Stimulated activated memory B cell treated with anti-CD40 and anti-IgM and Interleukin-4, amounts not matched to agents 10 μg/mL and 1 μg/mL and 100 μg/mL, for 72 hours (primary cell): ENCODE measurements at places on chromosomes 1 and 21.

GRCh38 chr21:14758849-14759248 lies 212.7 kb upstream of the SAMSN1 start:
- no peak for ATAC-seq

- ATAC-seq: no peak
Measured at GRCh38 chr1:86756062-86756406, 51.7 kb downstream of the SH3GLB1 start.

DNA sequence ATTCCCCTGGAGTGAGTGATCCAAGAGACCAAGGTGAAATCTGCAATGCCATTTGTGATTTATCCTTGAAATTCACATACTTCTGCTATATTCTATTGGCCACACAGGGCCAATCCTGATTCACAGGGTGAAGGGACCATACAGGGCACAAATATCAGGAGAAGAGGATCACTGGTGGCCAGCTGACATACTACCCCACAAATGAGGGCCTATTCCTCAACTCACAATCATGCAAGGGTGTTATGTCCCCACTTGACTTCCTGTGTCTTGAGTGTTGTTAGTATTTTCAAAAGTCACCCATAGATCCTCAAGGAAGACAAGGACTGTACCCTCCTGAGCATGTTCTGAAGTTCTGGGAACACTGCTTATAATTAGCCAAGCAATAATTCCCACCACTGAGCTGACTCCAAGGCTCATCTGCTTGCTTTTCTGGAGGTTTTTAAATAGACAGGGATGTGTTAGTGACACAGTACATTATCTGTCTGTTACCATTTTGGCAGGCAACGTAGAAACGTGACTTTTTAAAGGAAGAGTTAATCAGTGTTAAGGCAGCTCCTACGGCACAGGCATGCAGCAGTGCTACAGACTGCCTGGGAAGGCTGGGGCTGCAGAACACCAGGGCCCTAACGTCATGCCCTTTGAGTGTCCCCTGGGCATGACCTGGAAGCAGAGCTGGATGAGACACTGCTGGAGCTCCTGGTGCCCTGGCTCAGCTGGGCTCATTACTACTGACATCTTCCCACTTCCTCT lies 137.4 kb downstream of the FAM78B start:
- ATAC-seq: no peak

DNA sequence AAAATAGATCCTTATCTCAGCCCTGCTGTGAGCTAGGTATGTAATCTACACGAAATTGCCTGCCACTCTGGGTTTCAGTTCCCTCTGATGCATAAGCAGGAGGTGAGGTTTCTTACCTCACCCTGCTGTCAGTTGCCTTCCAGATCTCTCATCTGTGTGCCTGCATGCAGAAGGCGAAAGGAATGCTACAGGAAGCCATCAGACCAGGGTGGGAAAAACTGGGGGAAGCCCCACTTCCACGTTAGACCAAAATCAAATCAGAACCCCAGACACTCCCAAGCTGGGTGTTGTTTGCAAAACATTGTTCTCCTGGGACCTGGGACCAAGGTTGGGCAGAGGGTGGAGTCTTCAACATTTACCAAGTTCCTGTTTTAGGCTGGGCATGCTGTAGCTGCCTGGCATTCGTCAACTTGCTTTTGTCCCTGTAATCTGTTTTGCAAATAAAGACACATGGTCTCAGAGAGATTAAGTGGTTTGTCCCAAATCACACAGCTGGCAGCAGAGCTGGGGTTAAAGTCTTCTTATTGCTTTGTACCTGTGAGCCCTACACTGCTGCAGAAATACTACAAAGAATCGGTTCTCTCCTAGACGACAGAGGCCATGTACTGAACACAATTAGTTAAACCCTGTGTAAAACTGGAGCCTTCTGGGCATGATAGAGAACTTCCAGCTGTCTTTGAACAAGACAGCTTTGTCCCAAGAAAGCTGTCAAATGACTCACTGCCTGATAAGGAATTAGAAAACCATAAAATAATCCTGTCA lies 389.7 kb upstream of the RUNX1 start:
- peak; percentile 98 for ATAC-seq

- no peak for ATAC-seq
Measured at GRCh38 chr1:53967409-53968124, 21.4 kb downstream of the LRRC42 start.

DNA sequence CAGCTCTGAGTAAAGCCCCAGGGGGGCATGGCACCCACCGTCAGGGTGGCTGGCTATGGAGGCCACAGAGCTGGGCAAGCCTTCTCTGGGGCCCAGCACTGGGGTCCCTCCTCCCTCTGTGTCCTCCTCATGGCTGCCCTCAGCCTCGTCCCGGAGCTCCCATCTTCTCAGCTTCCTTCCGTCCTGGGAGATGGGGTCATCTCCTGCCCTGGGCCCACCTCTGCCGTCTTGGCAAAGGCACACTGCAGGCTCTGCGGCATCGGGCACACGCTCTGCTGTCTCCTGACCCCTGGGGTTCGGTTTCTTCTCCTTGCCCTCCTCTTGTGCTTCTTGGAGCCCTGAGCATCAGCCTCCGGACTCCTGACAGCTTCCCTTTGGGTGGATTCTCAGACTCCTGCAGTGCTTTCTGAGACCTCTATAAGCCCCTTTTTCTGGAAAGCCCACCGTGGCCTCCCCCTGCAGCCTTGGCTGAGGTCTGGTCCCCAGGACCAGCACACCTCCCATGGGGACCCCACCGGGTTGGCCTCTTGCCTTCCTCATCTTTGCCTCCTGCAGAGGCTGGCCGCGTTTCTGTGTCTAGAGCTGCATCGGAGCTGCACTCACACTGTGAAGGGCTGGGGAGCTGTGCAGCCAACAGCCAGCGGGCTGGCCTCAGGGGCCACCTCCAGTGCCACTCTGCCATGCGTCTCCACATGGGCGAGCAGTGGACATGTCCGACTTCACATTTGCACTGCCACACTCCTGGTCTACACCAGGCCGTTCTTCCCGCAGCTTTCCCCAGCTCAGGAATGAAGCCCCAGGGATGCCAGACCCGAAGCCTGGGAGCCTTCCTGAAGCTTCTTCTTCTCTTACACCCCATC lies 11.6 kb downstream of the UMODL1 start:
- ATAC-seq: no peak

- ATAC-seq: no peak
Measured at GRCh38 chr1:208511242-208511860, 267.2 kb upstream of the PLXNA2 start.

GRCh38 chr1:113452921-113453770 lies 62.8 kb downstream of the MAGI3 start:
- no peak for ATAC-seq

- no peak for ATAC-seq
Measured at GRCh38 chr1:212562771-212563170, 45.8 kb upstream of the ATF3 start.

DNA sequence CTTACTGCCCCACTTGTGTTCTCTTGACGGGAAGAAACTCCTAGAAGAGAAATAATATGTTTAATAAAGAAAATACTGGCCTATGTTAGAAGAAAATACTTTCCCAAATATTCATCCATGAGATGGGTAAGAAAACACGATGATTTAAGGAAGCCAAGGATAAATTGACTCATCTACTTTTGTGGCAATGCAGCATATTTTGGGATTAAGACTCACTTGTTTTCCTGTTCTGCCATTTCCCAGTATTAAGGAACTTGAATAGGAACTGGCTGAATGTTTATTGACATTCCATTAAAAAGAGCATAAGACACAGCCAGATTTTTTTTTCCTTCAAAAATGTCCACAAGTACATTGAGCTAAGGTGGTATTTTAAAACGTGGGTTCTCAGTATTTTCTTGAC lies 10.9 kb upstream of the ADAMTS5 start:
- no peak for ATAC-seq

GRCh38 chr1:21946836-21947587 lies 9.9 kb upstream of the HSPG2 start:
- no peak for ATAC-seq

DNA sequence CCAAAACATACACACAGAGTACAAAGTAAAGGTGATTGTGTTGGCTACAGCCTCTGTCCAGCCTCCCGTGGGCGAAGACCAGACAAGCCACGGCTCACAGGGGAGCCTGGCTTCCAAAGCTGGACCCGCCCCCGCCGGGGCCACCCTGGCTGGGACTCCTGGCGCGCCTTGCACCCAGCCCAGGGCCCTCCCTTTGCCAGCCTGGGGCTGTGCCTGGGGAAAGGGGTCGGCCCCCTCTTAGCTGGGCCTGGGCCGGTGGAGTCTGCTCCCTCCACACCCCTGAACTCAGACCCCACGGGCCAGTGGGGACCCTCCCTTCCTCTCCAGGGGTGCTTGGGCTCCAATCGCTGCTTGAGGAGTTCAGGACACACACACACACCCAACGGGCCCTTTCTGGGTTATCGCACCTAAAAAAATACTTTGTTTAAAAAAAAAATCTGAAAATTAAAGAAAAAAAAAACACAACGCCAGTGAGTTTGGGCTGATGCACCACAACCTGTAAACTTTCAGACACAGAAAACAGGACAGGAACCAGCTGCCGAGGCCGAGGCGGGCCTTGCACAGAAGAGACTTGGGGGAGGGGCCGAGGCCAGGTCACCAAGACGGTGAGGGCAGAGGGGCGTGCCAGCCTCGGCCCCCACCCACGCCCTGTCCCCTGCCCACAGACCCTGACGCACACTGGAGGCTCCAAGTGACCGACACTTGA lies 56.3 kb downstream of the KCNAB2 start:
- ATAC-seq: peak; percentile 37

- no peak for ATAC-seq
Measured at GRCh38 chr1:154589780-154590179, 18.2 kb downstream of the ADAR start.

DNA sequence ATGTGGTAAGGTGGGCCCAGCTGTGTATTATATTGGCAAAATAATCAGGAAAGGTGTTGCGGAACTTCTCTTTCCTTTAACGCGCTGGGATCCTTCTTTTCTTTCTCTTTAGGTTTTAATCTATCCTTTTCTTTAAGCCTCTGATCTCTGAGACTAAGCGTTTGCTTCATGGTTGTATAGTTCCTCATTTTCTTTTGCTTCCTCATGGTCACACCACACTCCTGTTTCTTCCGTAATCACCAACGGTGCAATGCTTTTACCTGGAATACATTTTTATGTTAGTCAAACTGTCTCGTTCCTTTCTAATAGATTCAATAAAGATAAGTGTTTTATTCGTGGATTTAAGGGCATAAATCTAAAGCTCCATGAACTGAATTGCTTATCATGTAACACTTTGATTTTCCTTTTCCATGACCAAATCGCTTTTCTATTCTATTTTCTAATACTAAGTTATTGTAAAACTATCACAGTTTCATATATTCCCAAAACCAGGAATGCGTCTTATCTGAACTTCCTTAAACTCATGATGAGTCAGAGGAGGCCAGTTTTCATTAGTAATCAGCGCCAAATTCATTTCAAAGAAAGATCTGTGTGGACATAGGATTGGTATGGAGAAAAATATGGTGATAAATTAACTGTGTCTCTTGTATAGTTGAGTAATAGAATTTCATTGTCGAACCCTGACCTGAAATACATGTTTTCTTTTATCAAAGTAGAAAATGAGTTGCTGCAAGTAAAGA lies 12.2 kb downstream of the SDCCAG8 start:
- ATAC-seq: no peak

- no peak for ATAC-seq
Measured at GRCh38 chr1:218931324-218931723, 242.4 kb upstream of the LYPLAL1 start.

DNA sequence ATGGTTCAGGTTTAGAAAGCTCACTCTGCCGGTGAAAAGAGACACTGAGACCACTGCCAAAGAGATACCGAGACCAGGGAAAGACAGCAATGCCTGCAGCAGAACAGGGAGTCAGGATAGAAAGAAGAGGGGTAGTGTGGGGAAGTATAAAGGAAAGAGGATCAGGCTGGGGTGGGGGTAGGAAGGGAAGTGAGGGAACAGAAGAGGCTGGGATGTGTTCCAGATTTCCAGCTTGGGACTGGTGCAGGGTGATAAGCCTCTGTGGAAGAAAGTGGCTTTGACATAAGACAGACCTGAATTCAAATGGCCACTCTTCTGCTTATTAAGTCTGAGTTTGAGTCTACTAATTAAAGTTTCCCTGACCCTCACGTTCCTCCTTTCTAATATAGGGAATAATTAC lies 105.9 kb downstream of the PIK3R3 start:
- ATAC-seq: no peak

DNA sequence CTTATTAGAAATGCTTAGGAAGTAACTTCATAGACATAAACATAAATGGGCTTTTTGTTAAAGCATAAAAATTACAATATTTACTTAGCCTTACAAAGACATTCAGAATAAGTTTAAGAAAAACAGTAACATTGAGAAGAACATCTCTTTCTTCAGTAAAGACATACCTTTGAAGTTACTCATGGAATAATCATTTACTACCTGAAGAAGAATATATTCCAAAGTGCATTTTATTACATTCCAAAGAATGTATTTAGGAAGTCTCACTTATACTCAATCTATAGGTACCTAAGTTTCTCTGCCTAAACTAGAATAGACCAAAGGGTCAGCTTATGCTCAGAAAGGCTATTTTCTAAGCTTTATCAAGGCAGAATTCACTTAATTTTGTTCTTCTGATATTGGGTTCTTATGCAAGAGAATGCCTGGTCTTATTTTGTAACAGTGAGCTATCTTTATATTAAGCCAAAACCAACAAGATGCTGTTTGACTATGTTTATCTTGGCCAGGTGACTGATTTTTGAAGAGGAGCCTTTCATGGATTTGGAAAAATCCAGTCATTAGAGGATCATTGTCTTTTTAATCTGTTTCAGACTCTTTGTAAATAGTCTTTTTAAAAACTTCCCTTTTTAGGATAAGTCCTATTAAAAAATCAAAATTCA lies 110.1 kb downstream of the OLFML2B start:
- no peak for ATAC-seq

DNA sequence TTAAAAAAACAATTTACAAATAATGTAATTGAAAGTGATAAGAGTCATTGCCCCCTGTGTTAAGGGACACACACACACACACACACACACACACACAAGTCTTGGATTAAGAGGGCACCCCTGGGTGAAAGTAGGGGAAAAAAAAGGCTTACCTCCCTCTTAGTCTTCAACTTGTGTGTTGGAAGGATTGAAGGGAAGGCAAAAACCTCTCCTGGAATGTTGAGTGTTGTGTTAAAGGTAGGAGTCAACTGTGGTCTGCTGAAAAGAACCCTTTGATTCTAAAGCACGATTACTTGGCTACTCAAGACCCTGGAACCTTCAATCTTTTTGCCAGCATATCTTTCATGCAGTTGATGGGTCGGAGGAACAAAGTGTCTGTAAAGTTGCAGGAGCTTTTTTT lies 6.4 kb downstream of the PBX1 start:
- no peak for ATAC-seq

DNA sequence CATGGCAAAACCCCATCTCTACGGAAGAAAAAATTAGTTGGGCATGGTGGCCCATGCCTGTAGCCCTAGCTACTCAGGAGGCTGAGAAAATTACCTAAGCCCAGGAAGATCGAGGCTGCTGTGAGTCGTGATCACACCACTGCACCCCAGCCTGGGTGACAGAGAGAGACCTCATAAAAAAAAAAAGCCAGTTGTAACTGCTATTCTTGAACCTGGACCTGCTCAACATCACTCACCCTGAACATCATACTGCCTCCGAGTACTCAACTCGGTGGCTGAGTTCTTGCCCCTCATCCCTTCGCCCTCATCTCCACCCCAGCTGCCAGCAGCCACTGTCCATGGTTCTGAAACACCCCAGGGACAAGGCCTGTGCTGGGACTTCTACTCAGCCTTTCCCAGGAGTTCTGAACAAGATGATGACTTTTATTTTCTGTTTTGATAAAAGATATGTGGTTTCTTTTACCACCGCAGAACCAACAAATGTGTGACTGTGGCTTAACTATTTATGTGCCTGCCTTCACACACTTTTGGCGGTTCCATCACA lies 5.4 kb upstream of the DISP3 start:
- ATAC-seq: no peak

- no peak for ATAC-seq
Measured at GRCh38 chr1:69252696-69253095, 315.0 kb upstream of the LRRC7 start.
